ENCODE measurements at places on chromosomes 4 and X.

DNA sequence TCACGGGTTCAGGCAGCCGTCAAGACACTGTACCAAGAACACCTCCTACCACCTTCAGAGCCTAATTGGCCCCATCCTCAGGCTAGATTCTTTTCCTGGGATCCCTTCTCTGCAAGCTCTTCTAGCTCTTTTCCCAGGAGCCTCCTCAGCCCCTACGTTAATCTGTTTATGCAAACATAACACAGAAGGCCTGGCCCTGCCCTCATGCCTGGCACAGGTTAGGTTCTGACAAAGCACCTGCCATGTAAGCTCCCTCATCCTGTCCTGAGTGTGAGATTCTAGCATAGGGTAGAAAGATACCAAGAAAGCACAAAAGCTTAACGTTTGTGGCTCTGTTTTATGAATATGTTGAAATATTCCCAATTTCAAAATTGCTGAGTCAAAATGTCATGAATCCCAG lies 93.6 kb downstream of the IRF2 start:
- H3K36me3 ChIP-seq, result peaks cover 4% of the 10 kb centered on the region
- no peaks in the 10 kb centered on the region for H3K27me3 ChIP-seq
- H3K4me3 ChIP-seq, result no peak overlapping the region
- H3K4me1 ChIP-seq, result peaks cover 34% of the 10 kb centered on the region
- H3K27ac ChIP-seq, result peak overlapping the region; percentile 19
- no peak for DNase-seq

GRCh38 chr4:7429601-7430078 lies 5.1 kb downstream of the PSAPL1 start:
- H3K27me3 ChIP-seq, result peaks cover 19% of the 10 kb centered on the region
- H3K4me3 ChIP-seq, result no peak overlapping the region
- H3K36me3 ChIP-seq, result no peaks in the 10 kb centered on the region
- peak; percentile 51 for DNase-seq

DNA sequence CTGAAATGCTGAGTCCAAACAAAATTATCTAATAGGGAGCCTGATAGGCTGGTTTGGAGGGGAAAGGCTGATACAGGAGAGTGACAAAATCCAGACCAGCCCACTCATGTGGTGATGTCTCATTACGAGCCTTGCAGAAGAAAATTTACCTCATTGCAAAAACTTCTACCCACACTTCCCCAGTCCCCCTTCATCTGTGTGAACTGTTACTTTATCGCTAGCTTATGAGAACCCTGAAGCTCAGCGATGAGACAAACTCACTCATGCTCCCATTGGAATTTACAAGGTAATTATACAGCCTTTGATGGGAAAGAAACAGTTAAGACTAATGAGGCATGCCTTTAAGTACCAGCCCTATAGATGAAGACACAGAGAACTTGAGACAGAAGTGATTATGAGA lies 76.1 kb downstream of the ARHGAP6 start:
- peaks cover 5% of the 10 kb centered on the region for H3K4me1 ChIP-seq
- no peak for DNase-seq

- H3K27me3 ChIP-seq, result no peaks in the 10 kb centered on the region
- H3K4me1 ChIP-seq, result no peaks in the 10 kb centered on the region
- H3K27ac ChIP-seq, result no peak overlapping the region
- no peak overlapping the region for H3K4me3 ChIP-seq
- no peak for DNase-seq
Measured at GRCh38 chr4:128333309-128334018, 45.9 kb upstream of the PGRMC2 start.
